Muscle of arm (tissue), 14 donors: ENCODE measurements at places on chromosomes 12 and 14. TPM values are rescaled to one million over a fixed set of nuclear protein-coding genes. Genes with fewer than 3 reads are reported as not detected.

Gene ZFYVE26
- polyA plus RNA-seq: 13.6 TPM

Gene FCF1
- 42.8 TPM for polyA plus RNA-seq

Gene NR1H4
- not detected for polyA plus RNA-seq

Gene HOXC4
- not detected for polyA plus RNA-seq

Gene MYBPC1
- 4,665 TPM for polyA plus RNA-seq

Gene MIP
- 0.19 TPM for polyA plus RNA-seq

Gene PPP1R3E
- polyA plus RNA-seq: not detected

Gene SOAT2
- 0.24 TPM for polyA plus RNA-seq

Gene STYK1
- polyA plus RNA-seq: 0.65 TPM

Gene TAS2R10
- polyA plus RNA-seq: 0.43 TPM

Gene OR6C6
- not detected for polyA plus RNA-seq

Gene BMP4
- 15.4 TPM for polyA plus RNA-seq

Gene KIF5A
- 0.51 TPM for polyA plus RNA-seq
